LHCN-M2 (cell line): ENCODE measurements at places on chromosomes 12 and 14. TPM values are rescaled to one million over a fixed set of nuclear protein-coding genes. Genes with fewer than 3 reads are reported as not detected.

Gene KLRK1
- total RNA-seq, result 0.26 and 0.40 TPM in 2 replicates

Gene TMEM116
- total RNA-seq, result 10.6 and 14.8 TPM in 2 replicates

Gene XPOT
- total RNA-seq, result 72.3 and 72.8 TPM in 2 replicates

Gene MYH6
- total RNA-seq, result not detected in 2 replicates

Gene CAPZA3
- not detected in 2 replicates for total RNA-seq

Gene MANSC4
- total RNA-seq, result not detected in 2 replicates

Gene VRTN
- total RNA-seq, result not detected in 2 replicates

Gene RFX4
- not detected in 2 replicates for total RNA-seq

Gene TMEM233
- total RNA-seq, result 2.2 and 2.6 TPM in 2 replicates

Gene BEST3
- 1.0 and 2.4 TPM in 2 replicates for total RNA-seq

Gene SOCS4
- total RNA-seq, result 21.7 and 33.9 TPM in 2 replicates

Gene PLA2G1B
- not detected in 2 replicates for total RNA-seq

Gene SMAGP
- 16.2 and 23.0 TPM in 2 replicates for total RNA-seq

Gene MED6
- 23.6 and 25.4 TPM in 2 replicates for total RNA-seq

Gene ARHGEF25
- total RNA-seq, result 13.8 and 14.6 TPM in 2 replicates

Gene CLEC2A
- total RNA-seq, result not detected in 2 replicates

Gene TMEM229B
- total RNA-seq, result 0.06 TPM in 1 of 2 replicates, not detected in the other

Gene SPIC
- not detected in 2 replicates for total RNA-seq
